ENCODE measurements at places on chromosomes 13 and 19.

DNA sequence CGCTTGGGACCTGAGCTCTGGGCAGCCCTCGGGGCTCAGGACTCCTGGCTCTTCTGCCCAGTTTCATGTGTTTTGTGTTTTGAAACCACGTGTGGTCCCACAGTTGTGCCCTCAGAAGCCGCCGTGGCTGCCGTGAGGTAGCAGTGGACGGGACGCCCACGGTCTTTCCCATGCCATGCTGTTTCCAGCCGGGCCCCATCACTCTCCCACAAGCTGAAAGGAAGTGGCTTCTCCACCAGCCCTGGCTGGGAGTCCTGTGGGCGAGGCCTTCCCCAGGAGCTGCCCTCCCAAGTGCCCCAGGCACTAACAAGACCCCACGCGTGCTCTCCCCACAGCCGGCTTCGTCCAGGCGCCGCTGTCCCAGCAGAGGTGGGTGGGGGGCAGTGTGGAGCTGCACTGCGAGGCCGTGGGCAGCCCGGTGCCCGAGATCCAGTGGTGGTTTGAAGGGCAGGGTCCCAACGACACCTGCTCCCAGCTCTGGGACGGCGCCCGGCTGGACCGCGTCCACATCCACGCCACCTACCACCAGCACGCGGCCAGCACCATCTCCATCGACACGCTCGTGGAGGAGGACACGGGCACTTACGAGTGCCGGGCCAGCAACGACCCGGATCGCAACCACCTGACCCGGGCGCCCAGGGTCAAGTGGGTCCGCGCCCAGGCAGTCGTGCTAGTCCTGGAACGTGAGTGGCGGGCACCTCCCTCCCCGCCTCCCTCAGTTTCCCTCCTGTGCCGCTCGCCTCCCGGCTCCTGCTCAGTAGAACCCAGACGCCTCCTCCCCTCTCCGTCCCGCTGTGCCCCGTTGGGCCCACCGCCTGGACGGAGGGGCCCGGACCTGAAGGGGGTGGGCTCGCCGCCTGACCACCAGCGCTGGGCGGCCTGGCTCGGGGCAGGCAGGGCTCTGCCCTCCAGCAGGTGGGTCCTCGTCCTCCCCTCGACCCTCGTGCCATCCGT, 5.3 kb downstream of the BSG start:
- DNase-seq = no peak

DNA sequence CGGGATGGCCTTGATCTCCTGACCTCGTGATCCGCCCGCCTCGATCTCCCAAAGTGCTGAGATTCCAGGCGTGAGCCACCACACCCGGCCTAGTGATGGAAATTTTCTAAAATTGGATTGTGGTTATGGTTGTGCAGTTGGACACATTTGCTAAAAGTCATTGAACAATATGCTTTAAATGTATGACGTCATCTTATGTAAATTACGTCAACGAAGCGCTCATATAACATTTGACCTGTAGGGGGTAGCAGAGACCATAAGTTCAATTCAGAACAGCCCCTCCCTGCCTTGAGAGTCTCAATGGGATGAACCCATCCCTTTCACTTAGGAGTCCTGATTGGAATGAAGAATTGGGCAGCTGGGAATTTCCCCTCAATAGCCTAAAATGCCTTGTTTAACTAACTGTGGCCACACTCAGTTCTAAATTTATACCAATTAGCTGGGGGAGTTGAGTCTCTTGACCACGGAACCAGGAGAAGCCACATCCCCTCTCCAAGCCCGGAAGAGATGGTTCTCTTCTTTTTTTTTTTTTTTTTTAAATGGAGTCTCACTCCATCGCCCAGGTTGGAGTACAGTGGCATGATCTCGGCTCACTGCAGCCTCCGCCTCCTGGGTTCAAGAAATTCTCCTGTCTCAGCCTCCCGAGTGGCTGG, 15.2 kb upstream of the TLE6 start:
- peak; percentile 84 for DNase-seq

DNA sequence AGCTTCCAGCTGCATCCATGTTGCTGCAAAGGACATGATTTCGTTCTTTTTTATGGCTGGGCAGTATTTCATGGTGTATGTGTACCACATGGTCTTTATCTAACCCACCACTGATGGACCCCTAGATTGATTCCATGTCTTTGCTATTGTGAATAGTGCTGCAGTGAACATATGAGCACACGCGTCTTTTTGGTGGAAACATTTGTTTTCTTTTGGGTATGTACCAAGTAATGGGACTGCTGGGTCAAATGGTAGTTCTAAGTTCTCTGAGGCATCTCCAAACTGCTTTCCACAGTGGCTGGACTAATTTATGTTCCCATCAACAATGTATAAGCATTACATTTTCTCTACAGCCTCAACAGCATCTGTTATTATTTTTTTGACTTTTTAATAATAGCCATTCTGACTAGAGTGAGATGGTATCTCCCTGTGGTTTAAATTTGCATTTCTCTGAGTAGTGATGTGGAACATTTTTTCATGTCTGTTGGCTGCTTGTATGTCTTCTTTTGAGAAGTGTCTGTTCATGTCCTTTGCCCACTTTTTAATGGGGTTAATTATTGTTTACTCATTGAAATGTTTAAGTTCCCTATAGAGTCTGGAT, 6.8 kb upstream of the UBE2L5 start:
- DNase-seq = no peak

- DNase-seq = no peak
Observed at GRCh38 chr19:45660636-45661035, 7.4 kb upstream of the GIPR start.

DNA sequence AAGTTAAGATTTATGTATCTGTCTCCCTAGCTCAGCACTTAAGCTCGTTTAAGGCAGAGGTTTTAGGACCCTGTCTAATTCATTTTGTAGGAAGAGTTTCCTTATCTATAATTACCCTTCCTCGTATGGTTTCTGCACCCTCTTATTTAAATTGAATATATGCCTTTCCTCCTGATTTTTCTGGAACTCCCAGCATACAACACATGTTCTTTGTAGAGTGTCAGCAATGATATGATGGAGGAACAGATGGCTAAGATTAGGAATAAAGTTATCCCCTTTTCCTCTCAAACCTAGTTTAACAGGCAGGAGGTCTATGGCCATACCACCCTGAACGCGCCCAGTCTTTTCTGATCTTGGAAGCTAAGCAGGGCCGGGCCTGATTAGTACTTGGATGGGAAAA, 359.5 kb downstream of the PCDH17 start:
- DNase-seq = no peak

GRCh38 chr13:29594710-29595379, 643 bp downstream of the SLC7A1 start:
- peak; percentile 34 for DNase-seq

DNA sequence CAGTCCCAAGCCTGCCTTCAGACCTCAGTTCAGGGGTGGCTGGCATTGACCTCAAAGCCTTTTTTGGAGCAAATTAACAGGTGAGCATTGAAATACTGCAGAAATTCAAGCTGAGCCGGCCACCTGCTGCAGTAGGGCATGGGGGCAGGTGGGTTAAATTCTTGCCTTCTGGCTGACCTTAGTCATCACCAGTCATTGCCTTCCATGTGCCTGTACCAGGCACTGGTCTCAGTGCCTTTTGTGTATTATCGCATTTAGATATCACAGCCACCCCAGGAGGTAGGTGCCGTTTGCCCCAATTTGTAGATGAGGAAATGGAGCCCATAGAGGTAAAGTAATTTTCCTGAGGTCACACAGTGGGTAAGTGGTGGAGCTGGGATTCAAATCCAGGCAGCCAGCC, 7.2 kb downstream of the PPP1R37 start:
- DNase-seq = no peak

DNA sequence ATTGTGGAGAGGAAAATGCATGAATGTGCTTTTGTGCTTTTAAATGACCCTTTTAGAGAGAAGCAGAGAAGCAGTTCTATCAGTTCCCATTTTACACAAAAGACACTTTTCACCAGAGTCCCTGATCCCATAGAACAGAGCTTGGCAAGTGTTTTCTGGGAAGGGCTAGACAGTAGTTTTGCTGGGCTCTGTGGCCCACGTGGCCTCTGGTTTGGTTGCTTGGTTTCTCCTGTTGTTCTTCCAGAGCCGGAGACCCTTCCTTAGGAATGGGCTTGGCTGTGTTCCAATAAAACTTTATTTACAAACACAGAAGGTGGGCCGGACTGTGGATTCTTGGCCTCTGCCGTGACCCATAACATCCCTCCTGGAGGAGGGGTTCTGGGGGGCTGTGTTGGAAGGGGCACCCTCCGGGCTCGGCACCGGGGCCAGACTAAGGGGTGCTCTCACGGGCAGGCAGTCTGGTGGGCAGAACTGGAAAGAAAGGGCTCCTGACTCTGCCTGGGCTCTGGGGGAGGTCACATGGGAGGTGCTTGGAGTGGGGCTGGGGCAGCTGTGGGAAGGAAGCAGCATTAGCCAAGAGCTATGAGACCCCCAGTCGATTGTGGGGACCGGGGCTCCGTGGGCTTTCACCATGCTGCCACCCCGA, 3.2 kb downstream of the SPPL2B start:
- DNase-seq = no peak

DNA sequence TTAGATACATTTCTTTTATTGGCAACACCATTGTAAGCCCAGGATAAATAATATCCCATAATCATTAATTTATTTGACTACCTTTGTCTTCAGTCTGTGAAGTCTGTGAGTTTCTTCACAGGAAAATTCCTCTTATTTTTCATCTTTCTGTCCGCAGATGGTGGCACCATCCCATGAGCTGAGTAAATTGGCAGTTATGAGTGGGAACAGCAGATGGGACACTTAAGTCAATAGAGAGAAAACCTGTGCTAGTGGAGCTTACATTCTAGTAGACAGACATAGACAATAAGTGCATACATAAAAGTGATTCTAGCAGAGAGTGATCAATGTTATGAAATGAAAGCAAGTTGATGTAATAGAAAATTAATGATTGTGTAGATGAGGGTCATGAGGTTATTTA, 638.2 kb upstream of the MIR17HG start:
- no peak for DNase-seq

DNA sequence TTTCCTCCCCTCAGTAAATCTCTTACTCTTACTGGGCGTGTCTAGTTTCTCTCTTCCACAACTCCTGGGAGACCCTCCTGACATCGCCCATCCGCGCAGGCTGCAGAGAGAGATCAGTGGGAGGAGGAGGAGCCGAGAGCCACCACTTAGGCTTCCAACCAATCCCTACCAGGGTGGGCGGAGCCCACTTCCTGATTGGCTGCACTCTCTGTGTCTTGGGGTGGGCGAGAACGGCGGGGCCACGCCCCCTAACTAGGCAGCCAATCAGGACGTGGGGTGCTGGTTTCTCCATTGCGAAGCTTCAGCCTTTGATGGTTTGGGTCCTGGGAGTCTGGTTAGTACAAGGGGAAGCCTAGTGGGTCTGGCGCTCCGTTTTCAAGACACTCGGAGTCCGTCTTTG, at the start of gene PMIS2:
Gene PMIS2, plus strand, starts transcription at position 326 of the 400 bp plus-strand sequence. CDS start 87 bp downstream, outside the sequence.
- no peak for DNase-seq

DNA sequence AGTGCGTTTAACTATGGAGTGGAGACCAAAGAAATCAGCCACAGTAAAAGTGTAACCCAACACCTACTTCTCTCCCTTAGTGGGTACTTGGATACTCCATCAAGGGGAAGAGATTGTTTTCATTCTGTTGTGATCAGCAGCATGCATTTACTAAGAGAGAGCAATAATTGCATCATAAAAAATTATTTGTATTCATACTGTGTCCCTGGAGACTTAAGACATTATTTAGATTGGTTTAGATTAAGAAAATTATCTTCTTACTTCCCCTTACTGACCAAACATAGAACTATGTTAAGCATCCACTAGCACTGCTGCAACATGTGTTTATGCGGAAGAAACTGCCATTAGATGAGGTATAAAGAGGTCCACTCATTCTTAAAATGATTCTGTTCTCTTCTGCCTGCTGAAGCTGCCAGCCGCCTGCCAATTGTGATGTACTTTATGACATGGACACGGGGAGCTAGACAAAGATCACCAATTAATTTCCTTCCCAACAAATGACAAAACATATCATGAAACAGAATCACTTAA, 738.5 kb downstream of the DIAPH3 start:
- peak; percentile 83 for DNase-seq
